ENCODE measurements at places on chromosomes 7 and 10. TPM values are rescaled to one million over a fixed set of nuclear protein-coding genes. Genes with fewer than 3 reads are reported as not detected.

GPER1 gene
- not detected for total RNA-seq

ADAM8 gene
- 3.8 TPM for total RNA-seq

- H3K4me1 ChIP-seq, result peaks cover 9% of the 10 kb centered on the region
- H3K27me3 ChIP-seq, result no peaks in the 10 kb centered on the region
- no peak overlapping the region for H3K4me3 ChIP-seq
- no peak for DNase-seq
These were observed 149.5 kb downstream of the FAM107B start for GRCh38 chr10:14625192-14625631.

- H3K4me1 ChIP-seq, result no peaks in the 10 kb centered on the region
- H3K36me3 ChIP-seq, result 0 out of 2 replicates have a peak, but pooled peaks cover 5% of the 10 kb centered on the region
- no peaks in the 10 kb centered on the region for H3K27me3 ChIP-seq
- no peak for DNase-seq
These were observed 15.8 kb downstream of the ZNF25 start for GRCh38 chr10:37960591-37961137.

GRCh38 chr7:138030679-138031351 lies 28.9 kb upstream of the CREB3L2 start:
- no peaks in the 10 kb centered on the region for H3K36me3 ChIP-seq
- DNase-seq, result no peak
- H3K27ac ChIP-seq, result no peak overlapping the region

DNA sequence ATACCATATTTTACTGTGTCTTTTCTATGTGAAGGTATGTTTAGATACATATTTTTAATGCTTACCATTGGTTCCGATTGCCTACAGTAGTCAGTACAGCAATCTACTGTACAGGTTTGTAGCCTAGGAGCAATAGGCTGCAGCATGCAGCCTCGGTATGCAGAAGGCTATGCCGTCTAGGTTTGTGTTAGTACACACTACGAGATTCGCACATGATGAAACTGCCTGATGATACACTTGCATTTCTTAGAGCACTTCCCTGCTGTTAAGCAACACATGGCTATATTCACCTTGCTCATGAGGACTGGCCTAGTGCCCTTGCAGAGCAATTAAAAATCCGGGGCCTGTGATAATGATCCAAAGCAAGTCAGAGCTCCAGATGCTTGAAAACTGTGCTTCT lies 62.4 kb downstream of the MKX start:
- no peak overlapping the region for H3K27ac ChIP-seq
- no peaks in the 10 kb centered on the region for H3K4me1 ChIP-seq
- DNase-seq, result no peak

Data from Karpas-422 (cell line).